ENCODE measurements at places on chromosomes 16 and 17.

GRCh38 chr17:17872547-17873345 lies 36.0 kb upstream of the SREBF1 start:
- no peak for DNase-seq

- no peak for DNase-seq
Measured at GRCh38 chr17:79952265-79952877, 83.3 kb downstream of the TBC1D16 start.

- no peak for DNase-seq
Measured at GRCh38 chr17:38421171-38421841, 7.0 kb upstream of the ARHGAP23 start.

DNA sequence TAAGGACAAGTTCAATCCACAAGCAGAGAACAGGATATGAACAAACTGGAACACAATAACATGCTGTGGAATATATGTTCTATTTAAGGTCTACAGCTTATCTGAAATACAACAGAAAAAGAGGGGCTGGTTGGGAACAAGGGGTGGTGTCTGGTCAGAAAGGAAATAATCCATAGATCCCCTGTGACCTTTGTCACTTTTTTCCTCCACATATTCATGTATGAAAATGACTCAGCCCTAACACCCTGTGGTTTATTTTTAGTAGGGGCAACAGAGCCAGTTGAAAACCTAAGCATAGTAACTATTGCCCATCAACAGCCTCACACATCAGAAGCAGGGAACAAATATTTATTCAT lies 12.3 kb upstream of the SPAG9 start:
- DNase-seq, result no peak

DNA sequence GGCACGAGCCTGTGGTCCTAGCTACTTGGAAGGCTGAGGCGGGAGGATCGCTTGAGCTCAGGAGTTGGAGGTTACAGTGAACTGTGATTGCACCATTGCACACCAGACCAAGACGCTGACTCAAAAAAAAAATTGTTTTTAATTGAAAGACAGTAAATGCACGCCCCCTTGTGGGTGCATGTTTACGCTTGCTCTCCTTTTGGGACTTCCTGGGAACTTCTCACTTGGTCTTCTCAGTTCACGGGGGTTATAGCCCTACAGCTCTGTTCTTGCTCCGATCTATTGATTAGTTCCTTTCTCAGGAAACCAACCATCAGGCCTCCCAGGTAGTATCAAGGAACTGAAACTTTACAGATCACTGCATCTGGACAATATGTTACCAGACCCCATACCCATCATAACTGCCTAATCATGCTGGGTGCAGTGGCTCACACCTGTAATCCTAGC lies 14.2 kb upstream of the RIPOR1 start:
- DNase-seq, result peak; percentile 69

GRCh38 chr16:57315416-57315815 lies 30.9 kb upstream of the PLLP start:
- DNase-seq, result no peak

DNA sequence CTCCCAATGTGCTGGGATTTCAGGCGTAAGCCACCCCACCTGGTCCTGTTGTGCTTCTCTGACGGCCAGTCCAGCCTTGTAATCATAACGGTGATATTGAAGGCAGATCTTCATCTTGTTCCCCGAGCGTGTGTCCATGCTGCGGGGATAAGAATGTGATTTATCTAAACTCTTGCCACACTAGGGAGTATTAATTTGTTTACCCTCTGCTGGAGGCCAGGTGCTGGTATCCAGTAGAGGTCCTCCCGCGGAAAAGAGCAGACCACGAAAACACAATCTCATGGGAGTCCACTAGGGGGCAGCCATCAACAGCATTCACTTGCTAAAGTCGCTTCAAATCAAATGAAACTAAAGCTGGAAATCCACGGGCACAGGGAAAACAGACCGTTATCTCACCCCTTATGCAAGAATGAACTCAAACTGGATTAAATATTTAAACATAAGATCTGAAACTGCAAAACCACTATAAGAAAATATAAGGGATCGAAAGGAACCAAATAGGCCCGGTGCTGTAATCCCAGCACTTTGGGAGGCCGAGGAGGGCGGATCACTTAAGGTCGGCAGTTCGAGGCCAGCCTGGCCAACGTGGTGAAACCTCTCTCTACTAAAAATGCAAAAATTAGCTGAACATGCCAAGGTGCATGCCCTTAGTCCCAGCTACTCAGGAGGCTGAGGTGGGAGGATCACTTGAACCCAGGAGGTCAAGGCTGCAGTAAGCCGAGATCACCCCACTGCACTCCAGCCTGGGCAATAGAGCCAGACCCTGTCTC lies 22.3 kb upstream of the RBBP6 start:
- peak; percentile 62 for DNase-seq

DNA sequence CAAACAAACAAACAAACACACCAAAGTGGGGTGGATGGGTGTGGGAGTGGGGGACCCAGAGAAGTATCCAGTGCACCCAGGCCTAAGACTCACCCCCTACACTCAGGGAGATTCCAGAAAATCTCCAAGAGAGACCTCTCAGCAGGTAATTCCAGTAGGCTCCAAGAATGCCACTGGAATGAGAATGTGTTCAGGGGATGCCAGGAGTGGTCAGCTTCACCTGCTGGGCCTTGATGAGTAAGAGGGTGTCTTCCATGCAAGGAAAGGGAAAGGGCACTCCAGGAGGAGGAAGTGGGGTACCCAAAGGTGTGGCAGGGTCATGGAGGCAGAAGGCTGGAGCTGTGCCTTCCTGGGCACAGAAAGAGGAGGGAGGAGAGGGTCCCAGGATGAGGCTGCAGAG lies 9.9 kb downstream of the CDH1 start:
- no peak for DNase-seq

DNA sequence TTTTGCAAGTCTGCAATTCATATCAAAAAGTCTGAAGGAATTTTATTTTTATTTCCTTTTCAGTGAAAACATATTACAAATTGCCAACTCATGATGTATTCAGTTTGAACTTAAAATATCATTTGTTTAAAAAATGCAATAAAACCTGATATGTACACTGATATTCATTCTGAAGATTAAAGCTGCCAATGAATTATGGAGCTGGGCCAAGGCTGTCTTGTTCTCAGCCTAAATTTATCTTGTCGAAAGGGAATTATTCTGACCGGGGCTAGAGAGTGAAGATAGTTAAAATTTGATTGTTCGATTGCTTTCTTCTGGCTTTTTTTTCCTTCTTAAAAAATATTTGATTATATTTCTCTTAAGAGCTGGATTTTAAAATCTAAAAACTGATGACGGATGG lies 54.0 kb upstream of the RBFOX1 start:
- no peak for DNase-seq

GRCh38 chr16:51839727-51840462 lies 688.8 kb upstream of the SALL1 start:
- DNase-seq, result no peak

- no peak for DNase-seq
Measured at GRCh38 chr16:57883953-57884654, 81.8 kb upstream of the KIFC3 start.

DNA sequence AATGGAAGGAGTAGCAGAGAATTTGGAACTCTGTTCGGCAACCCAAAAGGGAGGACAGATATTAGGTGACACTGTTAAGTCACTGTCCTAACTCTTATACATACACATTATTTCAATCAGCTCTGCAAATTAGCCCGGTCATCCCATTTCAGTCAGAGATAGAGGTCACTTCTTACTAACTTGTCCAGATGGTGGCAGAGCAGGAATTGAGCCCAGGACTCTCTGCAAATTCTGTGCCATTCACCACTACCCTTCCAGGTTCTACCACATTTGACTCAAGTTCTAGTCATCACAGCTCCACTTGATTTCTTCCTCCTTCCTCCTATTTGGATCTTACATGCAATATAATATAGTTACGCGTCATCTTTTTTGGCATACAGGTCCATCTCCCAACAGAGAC lies 35.9 kb upstream of the NUDT7 start:
- no peak for DNase-seq

GRCh38 chr16:81600275-81600674 lies 155.7 kb downstream of the CMIP start:
- no peak for DNase-seq

- DNase-seq, result no peak
Measured at GRCh38 chr17:40073454-40074174, 10.8 kb downstream of the THRA start.

- DNase-seq, result peak; percentile 57
Measured at GRCh38 chr16:4273858-4274311, 1.1 kb upstream of the TFAP4 start.

- no peak for DNase-seq
Measured at GRCh38 chr16:28202147-28202746, 9.5 kb downstream of the XPO6 start.

- DNase-seq, result no peak
Measured at GRCh38 chr16:69619514-69619913, 53.7 kb downstream of the NFAT5 start.

DNA sequence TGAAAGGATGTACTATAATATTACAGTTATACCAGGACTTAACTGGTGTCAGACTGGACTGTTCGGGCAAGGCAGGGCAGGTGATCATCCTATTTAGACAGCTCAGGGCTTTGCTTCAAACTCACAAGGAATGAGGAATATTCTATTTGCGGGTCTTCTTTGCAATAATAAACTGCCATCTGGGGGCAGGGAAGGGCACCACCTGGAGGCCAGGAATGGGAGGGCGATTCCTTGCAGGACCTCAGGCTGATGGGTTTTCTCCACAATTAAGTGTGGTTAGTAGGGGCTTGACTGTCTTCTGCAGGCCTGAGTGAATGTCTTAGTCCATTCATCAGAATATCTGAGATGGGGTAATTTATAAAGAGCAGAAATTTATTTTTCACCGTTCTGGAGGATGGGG lies 424.1 kb downstream of the CA10 start:
- DNase-seq, result peak; percentile 7

- DNase-seq, result peak; percentile 21
Measured at GRCh38 chr16:87608400-87608985, 6.2 kb downstream of the JPH3 start.

GRCh38 chr16:57412584-57412983 lies 8.0 kb downstream of the CCL17 start:
- DNase-seq, result no peak

DNA sequence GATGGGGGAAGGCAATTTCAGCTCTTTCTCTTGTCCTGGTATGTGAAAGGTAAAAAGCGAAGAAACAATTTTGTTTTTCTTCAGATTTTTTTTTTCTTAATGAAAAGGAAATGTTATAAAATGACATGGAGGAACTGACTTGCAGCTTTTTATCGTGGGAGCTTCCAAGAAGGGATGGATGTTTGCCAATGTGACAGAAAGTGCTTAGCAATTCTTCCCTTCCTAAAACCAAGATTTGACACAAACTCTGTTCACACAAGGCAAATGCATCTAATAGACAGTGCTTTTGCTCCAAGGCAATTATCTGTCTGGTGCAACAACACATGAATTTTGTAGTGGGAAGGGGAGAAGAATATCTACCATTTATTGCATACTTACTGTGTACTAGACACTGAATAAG lies 988.5 kb downstream of the CDH11 start:
- DNase-seq, result no peak

GRCh38 chr17:80319999-80320344 lies 59.3 kb downstream of the RNF213 start:
- no peak for DNase-seq

GRCh38 chr16:86285938-86286921 lies 224.1 kb upstream of the FOXF1 start:
- DNase-seq, result no peak

DNA sequence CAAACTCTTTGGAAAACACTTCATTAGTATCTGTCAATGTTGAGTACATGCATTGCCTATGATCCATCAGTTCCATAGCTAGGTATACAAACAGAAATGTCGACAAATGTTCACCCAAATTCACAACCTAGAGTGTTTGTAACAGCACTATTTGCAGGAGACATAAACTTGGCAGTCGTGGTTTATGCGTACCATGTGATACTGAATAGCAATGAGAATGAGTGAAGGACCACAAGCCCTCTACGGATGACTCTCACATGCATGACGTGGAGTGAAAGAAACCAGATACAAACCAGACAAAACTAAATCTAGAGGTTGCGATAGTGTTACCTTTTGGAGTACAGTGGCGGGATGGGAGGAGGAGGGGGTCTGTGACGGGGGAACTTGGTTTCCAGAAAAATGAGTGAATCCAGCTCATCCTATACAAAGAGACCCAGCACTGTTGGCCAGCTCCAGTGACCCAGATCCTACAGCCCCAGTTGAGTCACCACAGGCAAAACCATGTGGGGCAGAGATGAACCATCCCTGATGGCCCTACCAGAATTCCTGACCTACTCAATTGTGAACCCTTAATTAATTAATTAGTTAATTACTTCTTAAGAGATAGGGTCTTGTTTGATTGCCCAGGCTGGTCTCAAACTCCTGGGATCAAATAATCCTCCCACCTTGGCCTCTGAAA lies 15.9 kb upstream of the ULK2 start:
- DNase-seq, result no peak

DNA sequence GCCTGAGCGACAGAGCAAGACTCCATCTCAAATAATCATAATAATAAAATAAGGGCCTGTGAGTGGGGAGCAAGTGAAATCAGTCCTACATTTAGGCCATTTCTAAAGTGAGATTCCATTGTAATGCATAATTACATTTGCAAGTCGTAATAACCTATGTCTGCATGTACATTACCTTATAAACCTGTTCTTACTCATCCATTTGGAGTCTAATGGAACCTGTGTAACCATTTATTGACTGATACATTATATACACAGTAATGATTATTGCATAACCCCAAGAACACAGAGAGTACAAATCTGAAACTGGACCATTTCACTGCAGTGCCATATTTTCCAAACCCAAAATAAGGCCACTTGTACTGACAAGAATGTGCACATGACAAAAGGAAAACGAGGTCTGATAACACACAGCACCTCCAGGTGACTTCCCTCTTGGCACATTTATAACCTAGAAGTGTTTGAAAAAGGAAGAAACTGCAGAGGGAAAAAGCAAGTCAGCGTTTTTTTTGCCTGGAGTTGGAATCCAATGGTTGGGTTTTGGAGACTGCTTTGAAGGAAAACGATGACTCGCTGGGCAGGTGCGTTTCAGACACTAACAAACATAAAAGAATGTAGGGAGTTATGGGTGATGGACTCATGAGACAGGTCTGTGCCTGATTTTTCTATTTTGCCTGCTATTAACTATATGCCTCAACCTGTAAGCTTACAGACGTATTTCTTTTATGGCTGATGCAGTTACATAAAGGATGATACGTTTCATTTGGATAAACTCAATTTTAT lies 63.6 kb upstream of the KIFC3 start:
- DNase-seq, result no peak

DNA sequence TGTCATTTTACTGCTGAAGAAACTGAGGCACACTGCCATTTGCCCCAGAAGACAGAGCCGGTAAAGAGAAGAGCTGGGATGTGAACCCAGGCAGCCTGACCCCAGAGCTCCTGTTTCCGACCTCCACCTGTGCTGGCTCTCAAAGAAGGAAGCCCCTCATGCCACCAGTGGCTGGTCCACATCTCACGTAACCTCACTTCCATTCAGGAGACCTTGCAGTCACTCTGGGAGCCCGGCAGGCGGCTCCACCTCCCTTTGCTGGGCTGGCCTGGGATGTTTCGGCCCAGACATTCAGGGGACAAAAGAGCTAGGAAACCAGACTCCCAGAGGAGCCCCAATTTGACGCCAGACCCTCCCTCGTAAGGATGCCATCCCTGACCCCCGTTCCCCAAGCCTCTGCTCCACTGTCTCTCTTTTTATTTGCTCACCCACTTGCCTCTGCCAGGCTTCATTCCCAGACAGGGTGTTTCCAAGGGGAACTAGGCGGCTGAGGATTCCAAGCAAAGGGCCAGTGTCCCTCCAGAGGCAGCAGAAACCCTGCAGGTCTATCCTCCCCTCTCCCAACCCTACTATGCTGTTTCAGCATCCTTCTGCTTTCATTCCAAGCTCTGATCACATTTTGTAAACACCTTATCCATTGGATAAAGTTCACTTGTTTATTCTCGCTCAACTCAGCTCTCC lies 2.8 kb downstream of the TAF1C start:
- no peak for DNase-seq

GRCh38 chr16:7268182-7268581 lies 64.5 kb upstream of the RBFOX1 start:
- DNase-seq, result no peak
